ENCODE measurements at places on chromosomes 2 and 18. TPM values are rescaled to one million over a fixed set of nuclear protein-coding genes. Genes with fewer than 3 reads are reported as not detected.

- no peak for DNase-seq
Observed at GRCh38 chr2:240996161-240996833, 2.1 kb upstream of the SNED1 start.

GRCh38 chr2:29115797-29116781 lies 874 bp downstream of the CLIP4 start:
- DNase-seq = no peak

TMEM37 gene
- total RNA-seq = 1.2 TPM

ANKRD29 gene
- 1.2 TPM for total RNA-seq

GRCh38 chr18:36471393-36471792 lies 173.9 kb downstream of the FHOD3 start:
- DNase-seq = no peak

SERPINB12 gene
- not detected for total RNA-seq

DNA sequence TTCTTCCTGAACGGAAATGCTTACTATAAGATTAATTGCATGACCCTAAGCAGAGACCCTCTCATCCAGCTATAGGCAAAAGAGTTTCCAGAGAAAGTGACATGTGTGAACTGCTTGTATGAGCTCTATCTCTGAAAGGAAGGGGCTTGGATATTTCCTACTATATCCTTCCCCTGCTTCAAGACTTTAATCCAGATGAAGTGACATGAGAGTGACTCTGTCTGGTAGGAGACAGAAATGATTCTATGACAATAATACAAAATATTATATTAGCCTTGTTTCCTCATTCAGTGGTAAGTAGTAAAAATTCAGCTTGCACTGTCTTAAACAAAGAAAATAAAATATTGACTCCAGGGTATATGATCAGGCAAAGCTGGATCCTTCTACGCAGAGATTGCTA lies 37.5 kb downstream of the NABP1 start:
- no peak for DNase-seq

GTF2A1L gene
- not detected for total RNA-seq

AMER3 gene
- not detected for total RNA-seq

DNA sequence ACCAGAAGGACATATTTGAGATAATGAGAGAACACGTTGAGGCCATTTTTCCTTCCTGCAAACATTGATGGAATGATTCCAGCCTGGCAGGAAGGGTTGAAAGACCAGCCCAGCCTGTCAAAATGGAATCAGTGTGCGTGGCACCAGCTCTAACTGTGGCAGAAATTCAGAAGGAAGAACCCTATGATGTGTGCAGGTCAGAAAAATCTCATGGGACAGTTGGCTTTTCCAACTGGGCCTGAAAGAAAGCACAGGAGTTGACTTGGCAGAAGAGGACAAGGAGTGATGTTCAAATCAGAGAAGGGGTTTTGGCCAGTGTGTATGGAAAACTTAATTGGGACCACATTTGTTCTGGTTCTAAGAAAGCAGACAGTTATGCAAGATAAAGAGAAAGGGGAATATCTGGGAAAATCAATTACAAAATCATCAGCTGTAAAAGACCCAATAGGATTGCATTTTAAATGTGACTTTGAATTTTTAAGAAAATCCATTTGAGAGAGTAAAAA lies 192.8 kb upstream of the PID1 start:
- no peak for DNase-seq

- no peak for DNase-seq
Observed at GRCh38 chr2:33126552-33126951, 179.8 kb downstream of the LTBP1 start.

GRCh38 chr2:44668336-44668735 lies 273.2 kb upstream of the SIX3 start:
- DNase-seq = no peak

DNA sequence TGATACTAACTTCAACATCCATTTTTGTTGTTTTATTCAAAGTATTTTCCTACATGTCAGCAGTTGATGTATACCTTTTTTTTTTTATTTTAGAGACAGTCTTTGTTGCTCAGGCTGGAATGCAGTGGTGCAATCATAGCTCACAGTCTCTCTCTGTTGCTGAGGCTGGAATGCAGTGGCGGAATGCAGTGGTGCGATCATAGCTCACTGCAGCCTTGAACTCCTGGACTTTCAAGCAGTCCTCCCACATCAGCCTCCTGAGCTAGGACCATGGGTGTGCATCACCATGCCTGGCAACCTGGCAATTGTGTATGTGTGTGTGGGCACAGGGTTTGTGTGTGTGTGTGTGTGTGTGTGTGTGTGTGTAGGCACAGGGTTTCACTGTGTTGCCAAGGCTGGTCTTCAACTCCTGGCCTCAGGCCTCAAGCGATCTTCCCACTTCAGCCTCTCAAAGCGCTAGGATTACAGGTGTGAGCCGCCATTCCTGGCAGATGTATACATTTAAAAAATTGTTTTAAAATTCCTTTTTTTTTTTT lies 24.8 kb downstream of the SANBR start:
- no peak for DNase-seq

DNA sequence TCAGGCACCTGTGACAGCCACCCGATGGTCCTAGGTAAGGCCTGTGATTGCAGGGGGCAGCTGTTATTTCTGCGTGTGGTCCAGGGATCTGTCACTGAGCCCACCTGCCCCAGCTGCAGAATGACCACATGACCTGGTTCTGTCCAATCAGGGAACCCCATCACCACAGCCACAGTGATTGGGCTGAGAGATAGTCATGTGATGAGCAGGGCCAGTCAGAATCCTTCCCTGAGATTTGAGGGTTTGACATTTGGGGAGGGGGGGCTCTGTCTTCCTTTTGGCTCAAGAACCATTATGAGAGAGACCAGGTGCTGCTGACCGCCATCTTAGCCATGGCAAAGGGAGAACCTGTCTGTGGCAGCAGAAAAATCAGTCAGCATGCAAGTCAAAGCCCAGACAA lies 147.2 kb downstream of the SMAD7 start:
- no peak for DNase-seq

HOXD4 gene
- total RNA-seq = 28.0 TPM

DNA sequence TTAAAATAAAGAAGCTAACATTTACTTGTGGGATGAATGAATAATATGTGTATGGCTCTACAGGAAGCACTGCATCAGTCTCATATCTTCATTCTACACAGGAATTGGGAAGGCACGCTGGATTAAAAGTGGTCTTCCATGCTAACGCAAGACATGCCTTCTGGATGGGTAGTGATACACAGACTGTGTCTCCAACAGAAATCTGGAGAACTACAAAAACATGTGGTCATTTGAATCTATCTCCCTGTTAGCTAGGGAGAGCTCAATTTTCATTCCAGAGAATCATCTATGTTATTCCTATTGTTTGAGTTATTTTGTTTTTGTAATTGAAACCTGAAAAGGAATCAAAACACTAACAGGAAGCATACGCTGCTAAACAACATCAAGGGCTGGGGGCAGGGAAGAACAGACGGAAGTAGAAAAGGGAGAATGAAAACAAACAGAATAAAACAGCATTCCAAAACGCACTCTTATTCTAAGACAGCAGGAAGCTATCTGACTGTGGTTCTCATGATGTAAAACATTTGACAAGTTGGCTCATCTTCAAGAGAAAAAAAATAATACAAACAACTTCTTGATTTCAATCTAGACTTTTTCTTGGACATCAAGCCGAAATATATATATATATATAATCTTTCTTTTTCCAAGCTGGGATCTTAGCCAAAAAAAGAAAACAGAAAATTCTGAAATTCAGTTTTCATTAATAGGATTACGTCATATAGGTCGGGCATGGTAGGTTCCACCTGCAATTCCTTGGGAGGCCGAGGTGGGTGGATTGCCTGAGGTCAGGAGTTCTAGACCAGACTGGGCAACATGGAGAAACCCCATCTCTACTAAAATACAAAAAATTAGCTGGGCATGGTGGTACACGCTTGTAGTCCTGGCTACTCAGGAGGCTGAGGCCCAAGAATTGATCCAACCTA lies 31.5 kb upstream of the ASNSD1 start:
- no peak for DNase-seq

DNA sequence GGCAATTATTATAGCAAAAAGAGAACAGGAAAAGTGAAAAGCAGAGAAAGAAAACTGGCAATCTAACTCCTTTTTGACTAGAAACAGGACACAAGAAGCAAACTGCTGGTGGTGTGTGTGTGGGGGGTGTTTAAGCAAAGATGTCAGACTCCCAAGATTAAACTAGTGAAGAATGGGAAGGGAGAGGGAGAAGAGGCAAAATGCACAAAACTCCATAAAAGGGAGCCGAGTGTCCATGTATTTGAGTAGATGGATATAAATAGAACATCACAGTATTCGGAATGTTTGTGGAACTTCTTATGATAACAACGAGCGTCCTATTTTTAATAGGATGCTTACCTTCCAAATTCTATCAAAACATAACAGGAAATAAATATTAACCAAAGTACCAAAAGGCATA lies 179.8 kb upstream of the TRIB2 start:
- no peak for DNase-seq

STPG4 gene
- total RNA-seq = not detected

DNA sequence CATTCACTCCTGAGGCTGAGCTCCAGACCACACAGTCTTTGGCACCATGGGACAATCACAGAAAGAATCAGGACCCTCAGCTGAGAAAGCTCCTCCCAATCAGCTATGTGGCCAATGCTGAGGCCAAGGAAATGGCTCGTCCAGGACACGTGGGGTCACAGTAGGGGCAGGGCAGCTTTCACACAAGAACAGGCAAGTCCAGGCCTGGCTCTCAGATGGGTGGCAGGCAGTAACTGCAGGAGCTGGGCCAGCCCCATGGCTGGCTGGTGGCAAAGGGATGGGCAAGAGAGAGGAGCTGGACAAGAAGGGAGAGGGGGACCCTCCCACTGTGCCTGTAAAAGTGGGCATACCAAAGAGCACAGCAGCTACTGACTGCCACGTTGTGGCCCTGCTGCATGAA lies 12.2 kb upstream of the EDAR start:
- no peak for DNase-seq

WNT10A gene
- 2.2 TPM for total RNA-seq

IGFBP5 gene
- 111 TPM for total RNA-seq

DNA sequence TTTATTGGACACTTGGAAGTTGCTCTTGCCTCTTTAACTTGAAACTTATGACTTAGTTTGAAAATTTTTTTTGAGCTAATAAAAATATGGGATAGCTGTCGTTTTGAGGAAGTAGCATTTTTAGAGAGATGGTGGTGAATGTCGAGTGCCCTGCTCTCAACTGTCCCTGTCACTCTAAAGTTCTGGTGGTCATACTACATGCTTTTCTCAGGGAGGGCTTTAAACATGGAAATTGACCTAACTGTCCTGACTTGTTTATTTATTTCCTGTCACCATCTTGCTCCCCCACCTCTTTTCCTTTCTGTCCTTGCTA lies 16.0 kb downstream of the CEP192 start:
- no peak for DNase-seq

DNA sequence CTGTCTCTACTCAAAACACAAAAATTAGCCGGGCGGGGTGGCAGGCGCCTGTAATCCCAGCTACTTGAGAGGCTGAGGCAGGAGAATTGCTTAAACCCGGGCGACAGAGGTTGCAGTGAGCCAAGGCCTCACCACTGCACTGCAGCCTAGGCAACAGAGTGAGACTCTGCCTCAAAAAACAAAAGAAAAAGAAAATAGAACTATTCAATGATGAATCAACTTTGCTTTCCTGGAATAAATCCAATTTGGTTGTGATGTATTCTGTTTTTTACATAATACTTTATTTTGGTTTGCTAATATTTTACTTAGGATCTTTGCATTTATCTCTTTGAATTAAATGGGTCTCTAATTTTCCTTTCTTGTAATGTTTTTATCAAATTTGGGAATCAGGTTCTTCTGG lies 86.3 kb upstream of the MBOAT2 start:
- DNase-seq = no peak

FIGN gene
- 7.7 TPM for total RNA-seq

- no peak for DNase-seq
Observed at GRCh38 chr18:6509417-6509816, 94.7 kb upstream of the L3MBTL4 start.

- no peak for DNase-seq
Observed at GRCh38 chr2:223779877-223780276, 57.5 kb downstream of the AP1S3 start.

DNA sequence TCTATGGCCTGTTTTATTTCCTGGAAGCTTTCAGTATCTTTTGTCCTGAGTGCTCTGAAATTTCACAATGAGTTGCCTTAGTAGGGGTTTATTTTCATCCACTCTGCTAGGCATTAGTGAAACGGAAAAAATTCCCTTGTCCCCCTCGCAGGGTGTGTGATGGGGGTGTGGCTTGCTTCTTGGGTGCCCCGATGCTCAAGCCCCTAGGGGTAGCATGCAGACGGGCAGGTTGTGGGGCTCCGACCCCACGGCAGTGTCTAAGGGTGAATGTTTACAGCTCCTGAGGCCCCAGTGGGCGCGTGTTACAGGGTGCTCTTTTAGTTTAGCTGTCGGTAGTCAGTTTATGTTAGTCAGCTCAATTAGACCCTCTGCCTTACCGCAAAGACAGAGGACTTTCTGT lies 32.2 kb upstream of the MAP4K4 start:
- no peak for DNase-seq

- no peak for DNase-seq
Observed at GRCh38 chr18:52577795-52578194, 237.8 kb downstream of the DCC start.

All from epithelial cell of proximal tubule (primary cell).